ENCODE measurements at places on chromosomes 13 and 19.

GRCh38 chr19:13804830-13805683, 9.8 kb downstream of the ZSWIM4 start:
- DNase-seq: no peak

DNA sequence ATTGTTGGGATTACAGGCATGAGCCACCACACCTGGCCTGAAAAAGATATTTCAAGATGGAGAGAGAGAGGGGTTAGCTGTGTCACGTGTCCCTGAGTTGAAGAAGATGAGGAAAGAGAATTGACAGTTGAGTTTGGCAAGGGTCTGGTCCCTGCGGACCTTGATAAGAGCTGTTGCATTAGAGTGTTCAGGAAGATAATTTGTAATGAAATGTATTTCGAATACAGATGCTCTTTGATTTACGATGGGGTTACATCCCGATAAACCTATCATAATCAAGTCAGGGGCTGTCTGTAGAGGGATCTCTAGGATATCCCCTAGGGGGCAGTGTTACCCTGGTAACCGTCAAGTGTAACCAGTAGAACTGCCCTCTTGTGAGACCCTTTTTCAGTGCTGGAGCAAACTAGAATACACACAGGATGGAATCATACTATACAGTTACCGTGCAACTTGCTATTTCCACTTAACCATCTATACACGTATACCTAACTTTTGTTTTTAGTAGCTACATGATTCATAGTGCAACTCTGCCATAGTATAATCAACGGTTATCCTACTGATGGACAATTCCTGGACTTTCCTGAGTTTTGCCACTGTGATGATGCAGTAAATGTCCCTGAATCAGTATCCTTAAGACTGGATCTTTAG, 1.5 kb upstream of the ELOF1 start:
- DNase-seq: peak; percentile 68

DNA sequence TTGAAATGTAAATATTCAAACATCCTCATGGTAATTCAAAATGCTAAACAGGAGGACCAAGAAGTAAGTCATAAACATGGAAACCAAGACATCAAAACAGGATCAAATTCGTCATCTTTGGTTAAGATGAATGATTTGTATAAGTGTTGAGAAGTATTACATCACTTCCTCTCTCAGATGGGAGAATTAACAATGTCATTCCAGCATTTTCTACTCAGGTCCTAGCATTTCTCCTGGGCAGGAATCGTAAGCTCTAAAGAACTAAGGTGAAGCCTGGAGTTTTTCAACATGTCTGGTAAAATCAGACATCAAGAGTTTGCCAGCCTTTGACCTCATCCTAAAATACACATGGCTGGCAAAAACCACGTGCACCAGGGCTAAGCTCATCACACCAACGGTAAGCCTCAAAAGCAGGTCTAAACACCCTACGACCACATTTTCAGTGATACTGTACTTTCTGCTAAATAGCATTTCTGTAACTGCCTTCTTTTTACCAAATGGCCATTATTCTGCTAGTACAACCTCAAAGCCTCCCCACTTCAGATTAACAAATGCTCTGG, 24.8 kb downstream of the RANBP3 start:
- no peak for DNase-seq

GRCh38 chr13:85204668-85205344, 594.4 kb downstream of the SLITRK6 start:
- DNase-seq: no peak

DNA sequence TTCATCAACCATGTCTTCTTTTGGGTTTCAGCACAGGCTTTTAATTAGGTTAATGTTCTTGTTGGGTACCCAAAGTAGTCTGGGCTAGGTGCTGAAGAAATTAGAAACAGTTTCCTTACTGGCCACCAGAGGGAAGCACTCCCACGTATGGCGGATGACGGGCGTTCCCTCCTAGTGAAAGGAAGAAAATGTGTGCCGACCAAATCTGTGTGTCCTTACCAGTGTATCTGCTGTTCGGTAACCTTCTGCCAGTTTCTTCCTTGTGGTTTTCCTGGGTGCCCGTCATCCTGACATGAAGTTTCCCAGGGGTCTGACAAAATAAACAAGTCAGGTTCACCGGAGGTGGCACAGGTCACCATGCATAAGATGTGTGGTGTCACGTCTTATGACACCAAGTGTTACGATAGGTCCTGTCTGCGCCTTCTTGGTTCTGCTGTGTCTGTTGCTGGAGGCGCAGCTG, 6.0 kb upstream of the WDR88 start:
- peak; percentile 45 for DNase-seq

DNA sequence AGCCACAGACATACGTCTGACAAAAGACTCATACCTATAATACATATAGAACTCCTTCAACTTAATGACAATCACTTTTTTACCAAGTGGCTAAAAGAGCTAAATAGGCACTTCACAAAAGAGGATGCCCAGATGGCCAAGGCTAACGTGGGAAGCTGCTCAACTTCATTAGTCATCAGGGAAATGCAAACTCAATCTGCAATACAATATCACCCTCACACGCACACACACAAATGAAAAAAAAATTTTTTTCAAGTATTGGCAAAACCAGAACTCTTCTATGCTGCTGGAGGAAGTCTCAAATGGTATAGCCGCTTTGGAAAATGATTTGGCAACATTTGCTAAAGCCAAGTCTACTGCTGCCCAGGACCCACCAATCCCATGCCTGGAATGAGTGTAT, 14.6 kb upstream of the DNMT1 start:
- DNase-seq: no peak

DNA sequence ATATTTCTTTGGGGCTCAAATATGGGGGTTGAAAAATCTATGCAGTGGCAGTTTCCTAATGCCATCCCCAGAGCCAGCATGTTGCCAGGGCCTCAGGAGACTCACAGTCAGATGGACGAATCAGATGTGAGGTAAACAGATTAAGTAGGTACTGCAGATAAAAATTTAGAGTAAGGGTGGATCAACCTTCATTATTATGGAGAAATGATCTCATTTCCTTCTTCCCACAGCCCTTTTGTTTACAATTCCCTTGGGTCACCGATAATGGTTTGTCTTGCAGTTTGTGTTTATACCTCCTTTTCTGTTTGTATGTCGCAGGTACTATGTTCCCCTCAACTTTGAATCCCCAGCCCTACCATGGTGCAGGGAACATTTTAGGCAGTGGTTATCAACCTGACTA, 20.0 kb downstream of the DIAPH3 start:
- no peak for DNase-seq

GRCh38 chr19:3985643-3986259, 488 bp upstream of the EEF2 start:
- DNase-seq: no peak

- no peak for DNase-seq
Measured at GRCh38 chr13:24511816-24512196, 772 bp downstream of the PARP4 start.

DNA sequence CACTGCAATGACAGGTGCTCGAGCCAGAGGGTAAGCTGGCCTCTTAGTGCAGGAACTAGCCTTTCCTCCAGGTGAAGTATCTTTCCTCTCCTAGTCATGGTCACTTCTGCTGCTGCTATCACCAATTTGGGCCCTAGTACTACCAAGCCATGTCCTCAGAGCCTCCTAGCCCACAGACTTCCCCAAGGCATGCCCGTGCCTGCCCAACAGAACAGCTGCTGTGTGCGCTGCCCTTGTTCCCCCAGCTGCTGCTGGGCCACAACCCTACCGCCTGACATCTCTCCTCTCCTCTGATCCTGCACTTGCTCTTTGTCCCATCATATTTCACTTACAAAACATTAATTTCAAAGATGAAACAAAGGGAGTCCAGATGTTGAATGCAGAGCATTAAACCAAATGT, 168.5 kb upstream of the FREM2 start:
- no peak for DNase-seq

GRCh38 chr13:102626928-102627327, 30.1 kb downstream of the TPP2 start:
- no peak for DNase-seq

DNA sequence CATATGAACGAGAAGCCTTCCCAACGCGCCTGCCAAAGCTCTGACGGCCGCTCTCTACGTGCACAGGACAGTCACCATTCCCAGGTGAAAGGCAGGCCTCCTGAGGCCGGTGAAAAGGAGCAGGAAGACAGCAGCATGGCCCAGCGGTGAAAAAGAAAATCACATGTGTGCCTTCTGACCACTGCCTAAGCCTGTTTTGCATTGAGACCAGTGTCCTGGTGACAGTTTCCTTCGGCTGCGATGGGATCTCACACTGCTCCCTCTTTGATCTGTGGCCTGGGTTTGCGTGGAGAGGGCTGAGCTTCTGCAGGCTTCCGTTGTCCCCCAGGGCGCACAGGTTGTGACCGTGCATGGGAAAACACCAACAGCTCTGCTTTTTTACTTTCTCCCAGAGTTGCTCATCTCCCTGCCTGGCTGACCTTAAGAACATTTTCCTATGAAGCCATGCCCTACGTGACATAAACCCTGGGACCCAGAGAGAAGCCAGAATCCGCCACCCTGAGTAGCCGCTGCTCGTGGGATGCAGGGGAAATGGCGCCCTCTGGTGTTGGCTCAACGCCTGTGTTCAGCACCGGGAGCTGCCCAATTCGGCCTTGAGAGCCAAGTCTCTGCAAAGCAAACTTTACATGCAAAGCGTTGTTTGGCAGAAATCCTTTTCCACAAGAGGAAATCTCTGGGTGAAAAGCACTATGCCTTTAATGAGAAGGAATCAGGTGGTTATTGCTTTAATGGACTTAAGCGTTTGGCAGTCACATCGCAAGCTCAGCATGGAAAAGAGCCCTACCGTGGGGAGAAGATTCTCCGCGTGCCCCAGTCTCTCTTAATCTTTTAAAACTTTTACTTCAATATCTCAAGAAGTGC, 112.2 kb upstream of the GPR12 start:
- peak; percentile 7 for DNase-seq

DNA sequence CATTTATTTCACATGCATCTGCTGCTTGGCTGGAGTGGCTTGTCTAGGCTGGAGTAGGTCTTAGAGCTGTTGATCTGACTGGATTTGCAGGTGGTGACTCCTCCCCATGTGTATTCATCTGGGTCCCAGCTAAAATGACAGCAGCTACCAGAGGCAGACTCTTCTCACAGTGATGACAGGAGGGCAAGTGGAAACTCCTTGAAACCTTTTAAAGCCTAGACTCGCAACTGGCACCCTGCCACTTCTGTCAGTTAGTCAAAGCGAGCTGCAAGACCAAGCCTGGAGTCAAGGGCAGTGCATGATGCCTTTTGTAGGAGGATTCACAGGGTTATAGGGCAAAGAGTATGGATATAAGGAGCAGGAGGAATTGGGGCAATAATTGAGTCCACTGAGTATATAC, 65.2 kb downstream of the TEX26 start:
- DNase-seq: no peak

GRCh38 chr19:5145521-5146511, 176.9 kb downstream of the KDM4B start:
- no peak for DNase-seq

- DNase-seq: no peak
Measured at GRCh38 chr13:79560954-79561353, 80.0 kb downstream of the NDFIP2 start.

DNA sequence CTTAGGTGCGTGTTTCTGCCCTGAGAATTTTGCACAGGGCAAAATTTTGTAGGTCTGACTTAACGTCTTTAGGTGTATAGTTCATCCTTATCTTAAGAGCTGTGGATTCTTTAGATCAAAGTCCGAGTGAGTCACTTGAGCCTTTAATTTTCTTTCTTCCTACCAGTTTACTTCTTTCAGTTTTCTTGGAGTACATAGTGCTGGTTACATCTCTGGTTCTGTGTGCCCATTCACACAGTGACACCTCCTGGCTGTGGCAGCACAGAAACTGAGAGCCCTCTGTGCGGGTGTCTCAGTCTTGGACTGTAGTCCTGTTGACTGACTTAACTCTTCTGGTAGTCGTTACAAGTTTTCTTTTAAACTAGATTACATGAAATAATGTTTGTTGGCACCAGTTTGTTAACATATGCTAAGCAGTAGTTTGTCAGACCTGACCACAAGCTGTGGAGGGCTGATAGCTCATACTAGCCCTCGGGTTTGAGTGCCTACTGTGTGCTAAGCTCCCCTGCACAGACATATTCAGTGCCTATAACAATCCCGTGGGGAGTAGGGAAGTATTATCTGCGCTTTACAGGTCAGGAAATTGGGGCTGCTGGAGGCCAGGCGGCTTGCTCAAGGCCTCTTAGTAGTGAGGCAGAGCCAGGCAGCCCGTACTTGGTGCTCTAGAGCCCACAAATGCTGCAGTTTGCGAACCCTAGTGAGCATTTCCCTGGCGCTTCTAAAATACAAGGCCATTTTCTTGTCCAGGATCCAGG, 1.6 kb downstream of the GATAD2A start:
- peak; percentile 40 for DNase-seq

DNA sequence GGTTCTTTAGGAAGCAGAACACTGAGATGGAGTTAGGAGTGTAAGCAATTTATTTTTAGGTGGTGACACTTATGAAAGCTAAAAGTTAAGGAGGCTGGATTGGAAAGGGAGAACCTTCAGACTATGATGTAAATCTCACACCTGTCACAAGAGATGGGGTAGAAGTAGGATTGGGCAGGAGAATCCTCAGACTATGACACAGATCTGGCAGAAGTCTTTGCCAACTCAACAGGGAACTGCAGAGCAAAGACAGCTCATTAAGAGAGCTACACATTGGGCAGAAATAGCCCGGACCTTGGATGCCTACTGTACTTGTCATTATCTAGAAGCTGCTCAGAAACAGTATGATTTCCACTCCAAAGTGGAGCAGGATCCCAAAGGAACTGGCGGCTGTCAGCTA, 134.4 kb downstream of the DNAJC15 start:
- DNase-seq: no peak

DNA sequence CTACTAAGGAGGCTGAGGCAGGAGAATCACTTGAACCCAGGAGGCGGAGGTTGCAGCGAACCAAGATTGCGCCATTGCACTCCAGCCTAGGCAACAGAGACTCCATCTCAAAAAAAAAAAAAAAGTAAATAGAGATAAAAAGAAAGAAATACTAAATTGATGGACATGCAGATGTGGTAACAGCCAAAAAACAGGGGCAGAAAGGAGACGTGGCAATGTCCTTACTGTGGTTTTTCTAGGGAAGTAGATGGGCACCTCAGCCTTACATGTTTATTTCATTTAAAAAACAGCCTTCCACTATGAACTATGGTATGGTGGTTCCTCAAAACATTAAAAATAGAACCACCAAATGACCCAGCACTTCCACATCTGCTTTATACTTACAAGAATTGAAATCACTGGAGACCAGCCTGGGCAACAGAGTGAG, 6.5 kb upstream of the EIF3G start:
- no peak for DNase-seq

Data from central memory CD4-positive, alpha-beta T cell (primary cell).